Muscle of arm (tissue), 14 donors: ENCODE measurements at places on chromosomes 3 and 15. TPM values are rescaled to one million over a fixed set of nuclear protein-coding genes. Genes with fewer than 3 reads are reported as not detected.

LAMB2 gene
- 332 TPM for polyA plus RNA-seq

GOLGA8R gene
- 11.9 TPM for polyA plus RNA-seq

NRROS gene
- polyA plus RNA-seq: 4.1 TPM

ZBTB47 gene
- polyA plus RNA-seq: 27.2 TPM

ZKSCAN7 gene
- polyA plus RNA-seq: 6.9 TPM

SNRPA1 gene
- 41.0 TPM for polyA plus RNA-seq

SERPINI2 gene
- not detected for polyA plus RNA-seq

CTXN2 gene
- polyA plus RNA-seq: not detected
